T-helper 17 cell (primary cell): ENCODE measurements at places on chromosomes 5 and 9. TPM values are rescaled to one million over a fixed set of nuclear protein-coding genes. Genes with fewer than 3 reads are reported as not detected.
A peak's percentile ranks its signal among the peaks of the same experiment; 100 is the strongest.

- no peak for DNase-seq
Observed at GRCh38 chr9:107337676-107338590, 54.9 kb downstream of the RAD23B start.

GRCh38 chr9:129653823-129654553, 11.5 kb upstream of the PRRX2 start:
- no peak for DNase-seq

Gene NCS1
- total RNA-seq = 0.12 TPM

Gene NTRK2
- total RNA-seq = 1.6 TPM

DNA sequence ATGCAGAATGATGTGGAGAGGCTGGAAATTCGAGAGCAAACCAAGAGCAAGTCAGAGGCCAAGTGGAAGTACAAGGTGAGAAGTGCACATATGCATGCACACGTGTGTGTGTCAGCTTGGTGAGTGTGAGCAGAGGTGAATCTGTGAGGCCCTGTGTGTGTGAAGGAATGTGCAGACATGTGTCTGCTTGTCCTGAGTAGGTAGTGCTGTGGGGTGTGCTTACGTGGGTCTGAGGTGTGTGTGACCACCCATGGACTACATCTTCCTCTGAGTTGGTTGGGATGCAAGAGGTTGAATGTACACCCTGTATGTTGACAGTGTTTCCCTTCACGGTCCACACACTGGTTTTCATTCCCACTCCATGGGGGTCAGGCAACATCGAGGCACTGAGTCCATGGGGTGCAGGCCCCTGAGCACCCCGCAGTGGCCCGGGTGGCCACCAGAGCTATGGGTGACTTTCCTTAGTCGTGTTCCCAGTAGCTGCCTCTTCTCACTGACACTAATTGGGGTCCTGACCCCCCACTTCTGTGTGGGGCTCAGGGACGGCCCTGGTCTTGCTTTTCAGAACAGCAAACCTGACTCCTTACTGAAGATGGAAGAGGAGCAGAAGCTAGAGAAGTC, 86.7 kb downstream of the PHF2 start:
- DNase-seq = no peak

Gene GPSM1
- 7.4 TPM for total RNA-seq

DNA sequence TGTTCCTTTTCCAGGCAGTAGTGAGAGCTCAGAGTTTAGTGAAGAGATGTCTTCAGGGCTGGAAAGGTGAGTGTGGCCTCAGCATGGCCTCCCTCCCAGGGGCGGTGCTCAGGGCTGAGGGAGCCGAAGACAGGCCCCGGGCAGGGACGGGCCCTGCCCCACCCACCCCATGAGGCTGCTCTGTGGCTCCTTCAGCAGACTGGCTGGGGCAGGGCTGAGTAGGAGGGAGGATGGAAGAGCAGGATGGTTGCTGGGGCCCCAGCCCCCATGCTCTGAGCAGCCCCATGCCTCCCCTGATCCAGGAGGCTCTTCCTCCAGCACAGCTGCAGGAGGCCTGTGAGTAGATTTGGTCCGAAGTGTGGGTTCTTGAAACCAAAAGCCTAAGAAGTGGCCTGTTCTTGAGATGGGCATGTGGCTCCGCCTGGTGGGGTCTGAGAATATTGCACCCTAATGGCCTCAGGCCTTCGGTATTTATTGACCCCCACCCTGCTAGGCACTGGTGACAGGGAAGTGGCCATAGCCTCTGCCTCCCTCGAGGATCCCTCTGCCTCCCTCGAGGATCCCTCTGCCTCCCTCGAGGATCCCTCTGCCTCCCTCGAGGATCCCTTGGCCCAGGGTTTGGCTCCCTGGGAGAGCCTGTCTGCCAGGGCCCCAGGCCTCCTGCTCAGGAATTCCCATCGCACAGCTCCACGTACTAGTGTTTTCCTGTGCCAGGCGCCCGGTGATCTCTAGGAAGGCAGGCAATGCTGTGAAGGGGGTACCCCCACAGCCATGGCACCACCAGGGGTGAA, 65.4 kb upstream of the GARNL3 start:
- DNase-seq = peak; percentile 54

GRCh38 chr9:131590907-131591844, 45.9 kb downstream of the PRRT1B start:
- DNase-seq = peak; percentile 57

DNA sequence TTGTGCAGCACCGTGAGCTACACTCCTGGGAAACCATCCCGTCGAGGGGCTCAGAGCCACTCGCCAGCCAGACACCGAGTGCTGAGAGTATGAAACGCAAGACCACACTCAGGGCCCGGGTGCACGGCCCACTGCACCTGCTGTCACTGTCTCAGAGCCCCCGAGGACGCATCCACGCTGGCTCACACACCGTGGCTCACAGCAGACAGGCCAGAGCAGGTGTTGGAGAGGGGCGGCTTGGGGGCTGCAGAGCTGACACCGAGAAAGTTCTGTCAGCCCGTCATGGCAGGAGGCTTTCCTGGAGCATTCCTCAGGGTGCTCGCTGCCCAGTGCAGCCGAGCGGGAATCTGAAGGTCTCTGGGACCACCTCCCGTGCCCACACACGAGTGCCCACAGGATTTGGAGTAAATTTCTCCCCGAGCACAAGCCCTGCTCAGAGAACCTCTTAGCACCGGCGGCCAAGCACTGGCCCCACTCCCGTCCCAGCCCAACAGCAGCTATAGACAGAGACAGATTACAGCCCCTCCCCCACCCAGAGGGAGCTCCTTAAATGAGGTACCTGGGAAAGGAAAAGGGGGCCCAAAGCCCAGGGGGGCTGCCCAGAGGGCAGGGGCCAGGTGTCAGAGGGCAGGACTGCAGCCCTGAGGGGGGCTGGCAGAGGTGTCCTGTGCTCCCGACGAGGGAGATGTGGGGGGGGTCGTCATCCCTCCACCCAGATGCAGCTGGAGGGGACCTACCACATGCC, 56.0 kb upstream of the SARDH start:
- no peak for DNase-seq

GRCh38 chr5:90911169-90911568, 352.6 kb downstream of the ADGRV1 start:
- no peak for DNase-seq

DNA sequence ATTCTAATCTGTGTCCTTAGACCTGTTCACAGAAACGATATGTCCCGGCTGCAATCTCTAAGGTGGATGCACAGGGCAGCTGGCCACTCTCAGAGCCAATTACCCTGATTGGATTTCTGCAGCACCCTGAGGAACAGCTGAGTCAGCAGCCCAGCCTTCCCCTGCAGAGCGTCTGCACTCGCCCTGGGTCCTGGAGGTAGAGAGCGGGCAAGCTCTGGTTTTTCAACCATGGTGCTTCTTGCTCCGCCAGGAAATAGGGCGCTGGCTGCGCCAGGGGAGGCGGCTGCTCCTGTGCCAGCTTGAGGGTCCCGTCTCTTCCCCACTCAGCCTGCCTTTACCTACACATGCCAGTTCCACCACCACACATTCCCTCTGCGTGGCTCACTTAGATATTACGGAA, 19.2 kb downstream of the NDUFS6 start:
- no peak for DNase-seq

DNA sequence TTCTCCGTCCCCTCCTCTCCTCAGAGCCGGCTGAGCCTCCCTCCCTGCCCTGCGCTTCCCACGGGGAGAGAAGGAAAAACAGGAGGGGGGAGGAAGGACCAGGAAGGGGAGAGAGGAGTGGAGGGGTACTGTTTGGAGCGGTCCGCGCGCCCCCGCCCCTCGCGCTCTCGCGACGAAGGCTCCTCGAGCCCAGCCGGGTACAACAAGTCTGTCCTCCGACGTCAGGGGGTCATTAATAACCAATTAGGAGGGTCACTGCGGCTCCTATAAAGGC, 480 bp upstream of the PRDM12 start:
- no peak for DNase-seq

Gene GAS1
- 0.42 TPM for total RNA-seq

Gene KLF4
- 55.3 TPM for total RNA-seq

GRCh38 chr9:71793386-71794105, 25.2 kb upstream of the CEMIP2 start:
- DNase-seq = no peak

- no peak for DNase-seq
Observed at GRCh38 chr9:107940616-107941595, 451.3 kb upstream of the KLF4 start.

DNA sequence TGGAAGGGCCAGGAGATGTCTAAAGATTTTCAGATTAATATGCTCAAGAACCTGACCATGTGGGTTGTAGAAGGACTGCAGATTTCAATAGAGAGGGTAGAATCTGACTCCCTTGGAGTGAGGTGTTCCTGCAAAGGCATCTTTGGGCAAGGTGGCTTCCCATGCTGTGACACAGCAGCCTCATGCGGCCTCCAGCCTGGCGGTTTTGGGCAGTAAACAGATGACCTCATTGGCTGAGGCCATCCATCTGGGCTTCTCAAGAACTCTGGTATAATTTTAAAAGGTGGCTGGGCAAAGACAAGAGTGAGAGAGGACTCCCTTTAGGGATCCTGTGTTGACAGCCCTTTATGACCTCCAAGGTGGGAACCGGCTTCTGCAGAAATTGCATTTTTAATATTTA, 90.3 kb upstream of the ERCC6L2 start:
- no peak for DNase-seq

Gene NRG2
- total RNA-seq = 0.08 TPM

Gene MAST4
- 39.4 TPM for total RNA-seq
